IMR-90 (cell line): ENCODE measurements at places on chromosomes 1 and 21. TPM values are rescaled to one million over a fixed set of nuclear protein-coding genes. Genes with fewer than 3 reads are reported as not detected.
A peak's percentile ranks its signal among the peaks of the same experiment; 100 is the strongest.

Gene ADAM30
- total RNA-seq, result not detected in 2 replicates

DNA sequence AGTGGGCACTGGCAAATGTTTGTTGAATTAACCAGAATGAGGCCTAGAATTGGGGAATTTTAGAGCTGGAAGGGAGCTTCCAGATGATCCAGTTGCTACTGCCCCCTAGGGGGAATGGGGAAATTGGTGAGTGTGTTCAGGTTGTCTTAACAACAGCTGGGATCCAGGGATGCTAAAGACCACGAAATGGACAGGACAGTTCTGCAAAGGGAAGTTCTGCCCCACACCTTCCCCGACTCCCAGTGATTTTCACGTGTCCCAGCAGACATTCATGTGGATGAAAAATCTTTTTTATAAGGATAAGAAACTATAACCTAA is 33.9 kb downstream of the TRIM62 start:
- peak; percentile 59 for DNase-seq

Gene OR10Z1
- total RNA-seq, result not detected in 2 replicates

Gene SPRR2B
- not detected in 2 replicates for total RNA-seq

GRCh38 chr1:191371626-191372025 is 786.6 kb upstream of the RGS18 start:
- no peak for DNase-seq

GRCh38 chr1:180579961-180580611 is 21.3 kb downstream of the OVAAL start:
- DNase-seq, result peak; percentile 25

Gene SYT14
- 1.3 and 1.4 TPM in 2 replicates for total RNA-seq

DNA sequence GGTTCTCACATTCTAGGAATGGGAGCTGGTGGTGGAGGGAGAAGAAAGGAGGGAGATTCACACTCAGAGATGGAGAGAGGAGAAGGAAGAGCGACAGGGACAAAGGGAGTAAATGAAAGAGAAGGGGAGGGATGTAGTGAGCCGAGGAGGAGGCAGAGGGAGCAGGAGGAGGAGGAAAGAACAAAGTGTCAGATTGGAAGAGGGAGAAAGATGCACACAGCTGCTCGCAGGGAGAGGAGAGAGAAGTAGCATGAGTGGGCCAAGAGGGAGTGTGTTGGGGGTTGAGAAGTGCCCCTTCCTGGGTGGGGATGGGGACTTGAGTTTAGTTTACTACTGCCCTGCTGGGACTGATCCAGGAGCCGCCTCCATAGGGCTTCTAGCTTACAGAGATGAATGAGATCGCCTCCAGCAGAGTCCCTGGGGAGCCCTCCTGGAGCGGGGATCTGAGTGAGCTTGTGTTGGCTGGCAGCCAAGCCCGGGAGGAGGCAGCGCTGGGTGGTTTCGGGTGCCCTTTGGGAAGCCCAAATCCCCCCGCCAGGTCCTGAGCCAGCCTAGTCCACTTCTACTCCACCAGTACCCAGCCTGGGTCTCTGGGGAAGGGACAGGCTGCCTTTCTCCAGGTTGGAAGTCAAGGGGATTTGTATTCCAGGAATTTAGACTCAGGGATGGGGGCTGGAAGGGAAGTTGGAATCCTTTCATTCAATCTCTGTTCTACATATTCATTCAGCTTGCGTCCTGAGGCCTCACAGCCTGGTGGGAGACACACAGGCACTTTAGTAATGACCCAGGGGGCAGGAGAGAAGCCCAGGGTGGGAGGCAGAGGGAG is 20.9 kb downstream of the PTPRU start:
- no peak for DNase-seq

GRCh38 chr1:156595016-156595415 is 3.4 kb downstream of the NAXE start:
- DNase-seq, result no peak

Gene DISC1
- 6.1 and 7.0 TPM in 2 replicates for total RNA-seq

DNA sequence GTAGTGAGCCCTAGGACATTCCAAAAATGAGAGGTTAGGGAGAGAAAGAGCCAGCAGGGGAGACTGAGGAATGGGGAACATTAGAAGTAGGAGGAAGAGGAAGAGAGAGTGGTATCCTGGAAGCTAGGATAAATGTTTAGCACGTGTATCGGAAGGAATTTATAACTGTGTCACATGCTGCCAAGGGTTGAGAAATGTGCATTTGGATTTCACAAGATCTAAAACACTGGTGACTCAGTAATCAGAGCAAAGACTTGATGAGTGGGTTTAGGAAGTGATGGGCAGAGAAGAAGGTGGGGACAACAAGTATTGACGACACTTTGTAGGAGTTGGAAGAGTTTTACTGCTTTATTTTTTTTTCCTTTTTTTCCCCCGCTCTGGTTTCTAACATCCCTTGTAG is 193.9 kb downstream of the FMN2 start:
- DNase-seq, result peak; percentile 65
